ENCODE measurements at places on chromosomes 4 and X. TPM values are rescaled to one million over a fixed set of nuclear protein-coding genes. Genes with fewer than 3 reads are reported as not detected.

DNA sequence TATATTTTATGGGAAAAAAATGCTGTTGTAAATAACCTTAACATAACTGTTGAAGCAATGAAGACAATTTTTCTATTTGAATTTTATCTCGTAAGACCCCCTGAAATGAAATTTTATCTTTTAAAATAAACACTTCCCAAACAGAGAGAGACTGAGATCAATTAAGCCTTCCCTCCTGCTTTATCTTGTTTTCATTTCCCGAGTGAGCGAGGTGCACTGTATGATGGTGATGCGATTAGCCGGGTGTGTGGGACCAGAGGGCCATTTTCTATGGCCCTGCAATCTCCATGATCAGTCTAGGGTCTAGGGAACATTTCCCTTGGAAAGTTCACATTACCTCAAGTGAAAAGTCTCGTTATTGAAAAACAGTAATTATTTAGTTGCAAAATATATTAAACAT, 134.1 kb upstream of the MID1 start:
- DNase-seq = no peak

DNA sequence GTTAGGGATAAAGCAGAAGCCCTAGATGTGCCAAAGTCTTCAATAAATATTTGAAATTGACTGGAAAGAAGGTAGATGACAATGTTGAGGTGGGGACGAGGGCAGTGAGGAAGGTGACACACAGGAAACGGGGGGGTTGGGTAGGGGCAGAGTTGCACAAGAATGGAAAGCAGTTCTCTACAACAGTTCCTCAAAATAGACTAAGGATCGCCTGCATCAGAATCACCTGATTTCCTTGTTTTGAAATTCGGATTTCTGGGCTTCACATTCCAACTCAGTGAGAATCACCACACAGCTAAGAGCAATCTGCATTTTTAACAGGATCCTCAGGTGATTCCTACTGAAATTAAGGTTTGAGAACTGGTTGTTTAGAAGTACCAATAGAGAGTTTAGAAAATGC, 70.6 kb downstream of the ARFIP1 start:
- no peak for DNase-seq

DNA sequence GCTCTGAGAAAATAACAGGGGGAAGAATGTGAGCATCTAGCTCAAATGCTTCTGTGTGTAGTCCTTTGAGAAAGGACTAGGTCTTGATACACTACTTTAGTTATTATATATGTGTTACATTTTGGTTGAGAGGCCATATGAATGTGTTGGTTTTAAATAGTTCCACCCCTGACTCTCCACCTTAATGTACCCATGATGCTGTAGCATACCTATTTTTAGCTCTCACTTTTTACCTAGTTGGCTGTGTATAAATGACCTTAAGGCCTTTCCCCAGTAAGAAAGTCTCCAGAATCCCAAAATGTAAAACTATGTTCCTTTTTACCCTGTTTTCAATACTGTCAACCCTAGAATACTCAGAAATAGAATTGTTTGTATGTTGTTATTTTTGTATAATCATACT, 20.0 kb upstream of the NPNT start:
- DNase-seq = no peak

- no peak for DNase-seq
Measured at GRCh38 chr4:19924761-19925160, 326.9 kb upstream of the SLIT2 start.

- DNase-seq = no peak
Measured at GRCh38 chr4:139806929-139807328, 141.3 kb downstream of the MGST2 start.

- no peak for DNase-seq
Measured at GRCh38 chr4:1170976-1171310, 1.4 kb downstream of the SPON2 start.

GRCh38 chr4:1084796-1085403, 28.5 kb downstream of the RNF212 start:
- DNase-seq = no peak

DNA sequence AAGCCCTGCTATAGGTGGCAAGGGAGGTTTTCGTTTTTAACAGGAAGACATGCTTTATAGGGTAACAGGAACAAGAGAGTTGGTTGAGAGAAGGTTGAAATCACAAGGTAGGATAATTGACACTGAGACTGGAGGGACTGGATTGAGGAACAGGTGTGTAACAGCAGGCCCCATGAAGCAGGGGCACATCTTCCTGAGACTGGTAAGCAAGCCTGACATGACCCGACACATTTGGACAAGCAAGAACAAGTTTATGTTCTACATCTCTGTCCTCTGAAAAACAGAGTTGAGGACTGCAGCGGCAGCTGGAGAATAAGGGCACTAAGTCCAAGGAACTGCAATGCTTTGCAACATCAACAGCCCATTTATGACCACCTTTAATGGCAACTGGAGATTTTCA, 5.2 kb downstream of the RPS4X start:
- no peak for DNase-seq

GLOD5 gene
- total RNA-seq = not detected

DNA sequence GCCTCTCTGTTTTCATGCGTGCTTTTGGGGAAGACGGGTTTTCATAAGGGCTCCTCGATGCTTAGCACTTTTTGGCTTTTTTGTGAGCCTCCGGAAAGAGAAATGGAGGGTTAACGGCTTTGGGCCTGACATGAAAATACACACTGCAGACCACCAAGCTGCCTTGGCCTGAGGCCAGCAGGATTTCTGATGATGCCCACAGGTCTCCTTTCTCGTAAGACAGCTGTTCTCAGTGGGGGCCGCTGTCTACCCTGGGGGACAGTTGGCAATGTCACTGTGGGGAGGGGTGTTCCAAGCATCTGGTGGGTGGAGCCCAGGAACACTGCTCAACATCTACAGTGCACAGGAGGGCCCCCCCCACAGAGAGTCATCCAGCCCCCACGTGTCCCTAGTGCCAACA, 29.4 kb upstream of the CLDN34 start:
- no peak for DNase-seq

GRCh38 chr4:10783351-10783750, 98.8 kb upstream of the CLNK start:
- DNase-seq = no peak

FHIP1A gene
- 23.7 TPM for total RNA-seq

TKTL2 gene
- total RNA-seq = not detected

ITM2A gene
- total RNA-seq = 16.1 TPM

DNA sequence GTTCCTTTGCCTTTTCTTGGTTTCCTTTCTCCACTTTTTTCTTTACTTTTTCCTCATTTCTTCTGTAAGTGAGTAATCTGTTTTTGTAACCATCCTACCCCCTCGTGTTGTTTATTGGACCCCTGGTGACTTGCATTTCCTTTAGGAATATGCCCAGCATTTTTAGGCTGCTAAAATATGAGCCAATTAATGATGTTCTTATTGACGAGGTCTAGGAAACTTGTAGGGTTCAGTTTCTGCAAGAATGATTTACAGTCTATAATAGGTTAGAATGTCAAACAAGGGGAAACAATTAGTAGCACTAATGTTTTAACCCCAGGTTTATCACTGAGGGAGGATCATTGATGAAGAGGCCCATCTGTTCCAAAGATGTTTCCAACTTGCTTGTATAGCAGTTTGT, 79.0 kb downstream of the CPE start:
- DNase-seq = no peak

TBX22 gene
- total RNA-seq = not detected

TLR2 gene
- total RNA-seq = 9.9 TPM

GRCh38 chrX:107763647-107764046, 11.9 kb downstream of the TSC22D3 start:
- DNase-seq = no peak

DNA sequence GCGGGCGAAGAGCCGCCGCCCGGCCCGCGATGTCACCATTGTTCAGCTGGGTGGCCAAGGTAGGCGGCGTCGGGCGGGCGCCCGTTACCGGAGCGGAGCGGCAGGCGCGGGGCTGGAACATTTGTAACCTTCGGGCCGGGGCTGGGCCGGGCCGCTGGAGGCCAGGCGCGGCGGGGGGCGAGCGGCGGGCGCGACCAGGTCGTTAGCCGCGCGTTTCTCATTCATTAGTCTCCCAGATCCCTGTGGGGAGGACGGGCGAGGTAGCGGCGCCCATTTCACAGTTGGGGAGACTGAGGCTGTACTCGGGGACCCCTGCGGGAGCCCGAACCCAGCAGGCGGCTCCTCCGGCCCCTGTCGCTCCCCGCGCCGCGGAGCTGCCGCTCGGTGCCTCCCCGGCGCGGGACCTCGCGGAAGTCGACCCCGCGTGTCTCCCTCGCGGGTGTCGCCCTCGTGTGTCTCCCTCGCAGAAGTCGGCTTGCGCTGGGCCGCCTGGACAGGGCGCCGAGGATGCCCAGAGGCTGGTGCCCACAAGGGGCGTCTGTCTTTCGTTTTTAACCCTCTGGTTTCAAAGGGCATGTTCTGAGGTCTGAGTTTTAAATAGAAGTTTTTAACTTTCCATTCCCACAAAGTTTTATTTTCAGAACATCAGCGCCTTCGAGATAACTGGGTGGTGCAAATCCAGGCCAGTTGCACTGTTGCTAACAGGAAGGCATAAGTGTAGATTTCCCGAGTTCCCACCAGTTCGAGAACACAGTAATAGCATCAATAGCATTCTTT, 17.5 kb downstream of the PTTG2 start:
- peak; percentile 64 for DNase-seq

DNA sequence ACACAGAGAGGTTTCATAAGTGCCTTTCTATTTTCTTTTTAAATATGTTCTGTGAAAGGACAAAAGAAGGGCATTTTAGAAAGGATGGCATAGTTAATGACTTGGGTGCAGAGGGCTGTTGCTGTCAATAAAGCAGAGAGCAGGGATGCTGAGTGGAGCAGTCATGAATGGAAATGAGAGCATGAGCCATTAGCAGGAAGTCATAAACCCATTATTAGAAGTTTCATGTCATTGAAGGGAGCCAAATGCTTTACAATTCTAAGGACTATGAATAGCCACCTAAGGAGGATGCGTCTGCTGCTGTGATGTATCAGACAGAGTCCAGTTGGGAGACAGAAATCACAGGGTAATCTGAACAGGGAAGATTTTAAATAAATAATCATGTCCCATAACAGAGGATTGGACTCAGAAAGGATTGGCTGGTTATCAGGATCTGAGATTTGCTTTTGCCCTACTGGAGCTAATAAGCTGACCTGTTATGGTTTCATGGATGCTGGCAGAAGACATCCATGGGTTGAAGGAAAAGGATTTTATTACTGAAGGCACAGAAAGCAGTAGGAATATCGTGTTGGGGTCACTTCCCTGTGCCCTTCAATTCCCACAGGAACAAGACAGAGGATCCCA, 47.5 kb upstream of the WDR19 start:
- no peak for DNase-seq

GRCh38 chr4:42302348-42302747, 94.9 kb upstream of the SHISA3 start:
- DNase-seq = no peak

CRMP1 gene
- total RNA-seq = 1.3 TPM

DNA sequence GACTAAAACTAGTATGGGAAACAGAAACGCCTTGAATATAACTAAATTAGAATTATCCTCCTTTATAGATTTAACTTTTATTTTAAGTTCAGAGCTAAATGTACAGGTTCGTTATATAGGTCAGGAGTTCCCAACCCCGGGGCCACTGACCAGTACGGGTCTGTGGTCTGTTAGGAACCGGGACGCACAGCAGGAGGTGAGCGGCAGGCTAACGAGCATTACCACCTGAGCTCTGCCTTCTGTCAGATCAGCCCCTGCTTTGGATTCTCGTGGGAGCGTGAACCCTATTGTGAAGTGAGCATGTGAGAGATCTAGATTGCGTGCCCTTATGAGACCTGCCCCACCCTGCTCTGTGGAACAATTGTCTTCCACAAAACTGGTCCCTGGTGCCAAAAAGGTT, 51.0 kb downstream of the FAT4 start:
- no peak for DNase-seq

WDR17 gene
- 3.9 TPM for total RNA-seq

NAP1L3 gene
- 0.78 TPM for total RNA-seq

DNA sequence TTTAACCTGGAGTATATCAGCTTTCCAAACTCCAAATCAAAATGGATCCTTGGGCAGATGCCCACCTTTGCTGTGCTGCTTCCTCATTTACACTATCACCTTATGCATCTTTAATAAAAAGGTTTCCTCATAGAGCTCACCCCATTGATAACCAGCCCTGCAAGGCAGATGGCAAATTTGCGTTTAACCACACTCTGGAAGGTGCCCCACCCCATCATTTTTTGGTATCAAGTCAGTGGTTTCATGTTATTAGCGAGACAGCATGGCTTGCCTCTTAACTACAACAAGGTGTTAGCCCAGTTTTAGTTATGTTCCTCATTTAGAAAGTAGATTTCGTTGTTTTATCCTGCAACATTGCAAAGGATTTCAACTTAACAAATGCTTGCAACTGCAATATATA, 214.0 kb upstream of the WDFY3 start:
- no peak for DNase-seq

DNA sequence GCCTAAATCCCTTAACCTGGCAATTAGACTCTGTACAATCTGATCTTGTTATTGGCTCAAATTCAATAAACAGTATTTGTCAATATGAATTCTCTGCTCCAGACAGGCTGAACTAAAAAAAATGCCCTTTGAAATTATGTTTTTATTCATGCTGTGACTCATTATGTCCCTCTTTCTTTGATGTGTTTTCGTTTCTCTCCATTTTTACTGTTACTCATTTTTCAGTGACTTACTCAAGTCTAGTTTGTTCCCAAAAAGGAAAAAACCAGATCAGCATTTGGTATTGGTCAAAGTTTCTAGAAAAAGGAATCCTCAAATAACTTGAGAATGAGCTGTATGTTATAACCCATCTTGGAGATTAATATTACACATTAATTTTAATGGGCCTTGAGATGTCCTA, 40.4 kb downstream of the UNC5C start:
- DNase-seq = no peak

DNA sequence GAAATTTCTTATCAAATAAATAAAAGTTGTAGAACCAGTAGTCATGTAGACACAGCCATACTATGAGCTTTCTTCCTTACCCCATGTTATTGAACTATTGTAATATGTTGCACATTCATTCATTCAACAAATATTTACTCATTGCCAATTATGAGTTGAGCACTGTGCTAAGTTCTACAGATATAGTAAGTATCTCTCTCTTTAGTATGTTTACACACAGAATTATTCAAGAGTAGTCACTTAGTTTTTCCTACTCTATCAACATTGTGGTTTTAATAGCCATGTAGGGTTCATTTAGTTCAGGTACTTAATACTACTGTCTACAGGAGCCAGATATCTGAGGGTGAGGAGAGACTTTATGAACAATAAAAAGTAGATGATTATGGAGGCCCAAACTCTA, 86.2 kb downstream of the TEX13A start:
- no peak for DNase-seq

C4orf36 gene
- 3.6 TPM for total RNA-seq

- no peak for DNase-seq
Measured at GRCh38 chr4:110164251-110164650, 34.2 kb downstream of the ELOVL6 start.

CLDN22 gene
- total RNA-seq = not detected

FRMPD4 gene
- total RNA-seq = 0.26 TPM

DNA sequence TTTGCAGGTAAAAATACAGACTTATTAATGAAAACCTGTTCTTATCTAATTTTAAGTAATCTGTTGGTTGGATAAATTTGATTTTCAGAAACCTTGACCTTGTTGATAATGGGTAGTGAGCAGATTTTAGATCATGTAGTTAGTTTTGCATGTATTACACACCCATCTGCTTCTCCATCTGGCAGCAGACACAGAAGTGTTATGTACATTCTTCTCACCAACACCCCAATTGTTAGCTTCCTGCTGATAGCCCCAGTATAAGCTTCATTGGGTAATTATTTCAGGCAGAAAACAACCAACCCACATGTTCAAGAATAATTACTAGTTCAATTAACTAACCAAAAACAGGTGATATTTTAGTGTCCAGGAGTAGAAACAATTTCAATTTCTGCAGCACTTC, 1740.5 kb upstream of the AGA start:
- no peak for DNase-seq

GRCh38 chr4:169150806-169151205, 120.0 kb downstream of the SH3RF1 start:
- DNase-seq = no peak

Data from body of pancreas (tissue), 4 donors.